Stimulated activated CD8-positive, alpha-beta memory T cell treated with anti-CD3 and anti-CD28 coated beads, Interleukin-4, amount 100 ng/mL, for 1 hour (primary cell): ENCODE measurements at places on chromosomes 1 and 21.

GRCh38 chr1:24108334-24109165, 3.4 kb downstream of the MYOM3 start:
- DNase-seq: no peak

DNA sequence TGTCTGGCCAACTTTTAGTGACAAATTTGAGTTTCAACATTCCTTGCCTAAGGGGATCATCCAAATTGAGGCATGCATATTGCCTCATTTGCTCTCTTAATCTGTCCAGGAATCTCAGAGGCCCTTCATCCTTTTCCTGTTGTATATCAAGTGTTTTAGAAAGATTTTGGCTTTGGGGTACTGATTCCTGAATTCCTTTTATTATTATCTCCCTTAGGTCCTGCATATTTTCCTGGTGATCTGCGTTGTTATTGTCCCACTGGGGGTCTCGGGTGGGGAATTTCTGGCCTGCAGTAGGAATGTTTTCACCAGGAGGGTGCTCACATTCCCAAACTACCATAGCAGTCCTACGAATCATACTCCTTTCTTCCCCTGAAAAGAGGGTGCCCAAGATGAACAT, 4.4 kb upstream of the AADACL3 start:
- DNase-seq: no peak

- DNase-seq: no peak
Measured at GRCh38 chr1:32967888-32968568, 3.4 kb upstream of the RNF19B start.

- DNase-seq: no peak
Measured at GRCh38 chr1:50548243-50548642, 125.0 kb upstream of the DMRTA2 start.

- no peak for DNase-seq
Measured at GRCh38 chr1:8472668-8473067, 154.8 kb downstream of the SLC45A1 start.

DNA sequence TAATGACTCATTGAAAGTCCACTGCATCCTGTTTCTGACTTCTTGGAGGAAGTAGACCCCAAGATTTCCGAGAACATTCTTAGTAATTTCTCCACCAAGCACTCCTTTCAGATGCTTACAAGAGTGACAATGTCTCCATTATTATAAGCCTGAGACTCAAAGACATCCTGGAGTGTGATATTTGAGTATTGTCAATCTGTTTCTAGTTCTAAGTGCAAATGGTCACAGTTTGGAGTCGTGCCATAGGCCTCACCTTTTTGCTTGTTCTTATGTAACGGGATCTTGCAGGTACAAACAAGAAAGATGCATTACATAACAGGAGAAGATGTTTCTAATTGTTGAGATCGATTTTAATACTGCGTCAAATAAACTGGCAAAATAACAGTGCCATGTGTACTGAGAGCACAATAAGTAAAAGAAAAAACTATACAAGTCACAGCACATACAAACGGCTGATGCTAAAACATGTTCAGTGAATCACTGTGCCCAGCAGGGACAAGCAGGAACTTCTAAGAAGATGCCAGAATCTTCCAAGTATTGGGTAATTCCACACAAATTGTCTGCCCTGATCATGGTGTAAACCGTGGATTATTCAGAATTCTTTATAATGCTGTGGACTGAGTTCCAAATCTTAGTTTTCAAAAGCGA, 54.1 kb downstream of the CD2 start:
- no peak for DNase-seq

DNA sequence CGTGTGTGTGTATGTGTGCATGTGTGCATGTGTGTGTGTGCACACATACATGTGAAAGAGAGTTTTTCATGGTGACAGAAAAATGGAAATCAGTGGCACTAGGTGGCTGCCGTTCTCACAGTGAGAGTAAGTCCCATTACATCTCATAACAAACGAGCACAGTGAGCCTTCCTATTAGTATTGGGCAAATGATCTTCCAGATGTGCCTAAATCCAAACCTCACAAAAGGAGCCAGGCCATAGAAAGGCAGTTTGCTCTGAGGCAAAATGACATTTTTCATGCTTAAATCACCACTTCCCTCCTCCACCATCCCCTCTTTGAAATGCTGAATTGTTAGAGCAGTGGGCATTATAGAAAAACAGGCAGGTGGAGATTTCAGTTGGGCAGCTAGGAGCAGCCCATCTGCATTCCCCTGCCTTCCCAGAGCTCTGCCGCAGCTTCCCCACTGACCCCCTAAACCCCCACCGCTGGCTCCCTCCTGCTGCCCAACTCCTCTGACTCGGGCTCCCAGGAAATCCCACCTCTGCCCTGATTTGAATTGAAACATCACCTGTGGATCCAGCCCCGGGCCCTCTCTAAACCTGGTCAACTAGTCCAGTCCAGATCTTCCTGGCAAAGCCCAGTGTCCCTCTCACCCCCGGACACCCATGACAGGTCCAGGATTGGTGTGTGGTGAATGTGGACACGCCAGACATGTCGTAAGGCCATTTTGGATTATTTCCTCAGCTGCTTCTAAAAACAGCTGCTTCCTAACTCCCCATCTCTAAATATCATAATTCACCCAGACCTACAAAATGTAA, 190.5 kb downstream of the SEC16B start:
- DNase-seq: no peak

DNA sequence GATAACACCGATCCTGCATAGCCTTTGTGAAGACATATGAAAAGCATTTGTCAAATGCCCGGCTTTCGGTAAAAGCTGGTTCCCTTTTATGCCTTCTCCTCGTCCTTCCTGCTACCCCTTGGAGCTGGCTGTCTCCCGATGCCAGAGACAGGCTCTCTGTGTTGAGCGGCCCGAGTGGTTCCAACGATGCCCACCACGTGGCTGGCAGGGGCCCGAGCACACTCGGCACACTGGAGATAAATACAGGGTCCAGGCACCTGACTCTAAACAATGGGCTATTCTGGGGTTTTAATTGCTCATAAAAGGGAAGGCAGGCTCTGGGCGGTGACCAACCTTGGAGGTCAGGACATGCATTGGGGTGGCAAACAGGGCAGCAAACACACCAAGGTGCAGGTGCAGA, 207.1 kb downstream of the HIVEP3 start:
- no peak for DNase-seq

DNA sequence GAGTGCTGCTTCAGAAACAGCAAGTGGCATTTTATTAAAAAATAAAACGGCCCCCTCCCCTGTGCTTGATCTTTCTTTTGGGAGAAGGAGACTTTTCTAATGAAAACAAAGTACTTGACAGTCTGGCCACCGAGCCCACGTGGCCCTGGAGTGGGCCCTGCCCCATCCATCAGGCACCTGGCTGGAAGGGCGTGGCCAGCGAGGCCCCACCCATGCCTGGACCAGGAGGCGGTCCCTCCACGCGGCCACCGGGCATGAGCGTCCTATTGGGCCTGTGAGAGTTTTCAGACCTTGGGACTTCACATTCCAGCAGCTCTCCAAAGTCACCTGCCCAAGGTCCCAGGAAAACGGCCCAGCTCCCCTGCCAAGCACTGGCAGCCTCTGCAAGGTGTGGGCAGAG, 144.7 kb downstream of the CASZ1 start:
- no peak for DNase-seq

DNA sequence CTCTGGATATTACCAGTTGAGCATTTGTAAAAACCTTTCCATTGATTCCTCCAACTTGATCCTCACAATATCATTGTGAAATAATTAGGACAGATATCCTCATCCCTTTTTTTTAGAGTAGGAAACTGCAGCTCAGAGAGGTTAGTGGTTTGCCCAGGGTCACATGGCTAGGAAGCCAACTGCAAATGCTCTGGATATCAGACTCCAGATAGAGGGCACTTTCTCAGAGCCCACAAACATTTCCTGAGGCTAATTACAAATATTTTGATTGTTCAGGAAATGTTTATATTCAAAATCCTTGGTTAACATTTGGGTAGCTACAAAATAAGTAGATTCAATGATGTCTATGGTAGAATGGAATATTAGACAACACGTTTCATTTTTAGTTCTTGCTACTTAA, 154.8 kb upstream of the DPYD start:
- DNase-seq: no peak

- DNase-seq: no peak
Measured at GRCh38 chr1:23611601-23612327, 52.5 kb upstream of the ID3 start.

GRCh38 chr1:226884116-226884625, 13.8 kb downstream of the PSEN2 start:
- DNase-seq: no peak

DNA sequence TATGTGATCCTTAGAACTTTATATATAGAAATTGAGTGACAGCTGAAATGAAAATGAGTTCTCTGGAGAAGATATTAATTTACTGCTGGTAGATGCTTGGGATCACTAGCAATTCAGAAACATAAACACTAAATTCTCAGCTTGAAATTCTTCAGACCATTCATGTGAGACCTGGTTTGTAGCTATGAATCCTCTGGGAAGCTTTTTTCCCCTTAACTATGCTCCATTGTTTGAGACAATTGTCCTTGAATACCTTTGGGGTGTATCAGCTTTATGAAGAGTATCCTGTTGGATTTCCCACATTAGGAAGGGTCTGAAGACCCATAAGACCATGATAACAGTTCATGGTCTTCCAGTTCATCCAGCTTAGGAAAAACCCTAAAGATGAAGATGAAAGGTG, 4.6 kb upstream of the DENND1B start:
- no peak for DNase-seq

DNA sequence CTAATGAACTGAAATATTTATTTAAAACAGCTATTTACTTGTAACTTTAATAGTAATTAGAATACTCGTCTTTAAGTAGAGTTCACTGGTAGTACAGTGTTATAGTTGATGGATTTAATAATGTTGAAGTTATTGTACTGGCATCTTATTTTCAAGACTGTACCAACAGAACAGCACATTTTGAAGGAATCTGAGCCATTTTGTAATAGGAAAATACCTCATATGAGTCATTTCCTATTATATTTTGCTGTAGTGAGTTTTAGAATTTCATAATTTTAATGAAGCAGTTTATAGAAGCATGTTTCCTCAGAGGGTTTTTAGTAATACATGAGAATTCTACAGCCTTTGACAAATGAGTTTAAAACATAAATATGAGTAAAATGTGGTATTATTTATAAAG, 258.3 kb downstream of the OLFM3 start:
- DNase-seq: no peak

- no peak for DNase-seq
Measured at GRCh38 chr1:218967836-218968235, 205.8 kb upstream of the LYPLAL1 start.

- DNase-seq: no peak
Measured at GRCh38 chr1:114219172-114219868, 65.7 kb upstream of the SYT6 start.

DNA sequence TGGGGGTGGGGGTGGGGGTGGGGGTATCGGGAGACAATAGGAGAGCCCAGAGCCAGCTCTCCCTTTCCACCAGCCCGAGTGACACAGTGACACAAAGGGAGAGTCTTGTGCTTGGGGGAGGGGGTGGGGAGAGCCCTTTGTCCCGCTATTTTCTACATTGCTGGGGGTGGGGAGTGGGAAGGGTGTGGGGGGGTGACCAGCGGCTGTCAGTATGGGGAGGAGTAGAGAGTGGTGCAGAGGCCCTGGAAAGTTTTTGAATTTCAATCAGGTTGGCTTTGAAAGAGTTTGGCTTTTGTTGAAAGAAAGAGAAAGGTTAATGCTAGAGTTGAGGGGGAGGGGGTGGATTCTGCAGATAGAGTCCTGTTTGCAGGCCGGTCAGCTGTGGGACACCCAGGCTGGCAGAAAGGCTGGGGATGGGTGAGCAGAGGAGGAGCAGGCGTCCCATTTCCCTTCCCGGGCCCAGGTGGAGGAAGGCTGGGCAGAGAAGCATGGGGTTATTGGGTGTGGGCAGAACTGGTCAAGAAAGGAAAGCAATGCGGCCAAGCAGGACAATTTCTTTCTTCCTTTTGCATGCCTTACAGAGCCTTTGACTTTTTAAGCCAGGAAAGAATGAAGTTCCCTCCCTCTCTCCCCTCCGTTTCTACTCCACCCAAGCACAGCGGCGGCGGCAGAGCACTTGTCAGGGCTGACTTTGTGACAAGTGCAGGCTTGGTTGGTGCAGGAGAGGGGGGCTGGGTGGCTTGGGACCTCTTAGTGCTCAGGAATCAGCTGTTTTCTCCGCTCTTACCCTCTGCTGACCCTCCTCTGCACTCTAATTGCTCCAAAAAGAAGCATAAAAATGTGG, 96.2 kb downstream of the RNF220 start:
- no peak for DNase-seq

DNA sequence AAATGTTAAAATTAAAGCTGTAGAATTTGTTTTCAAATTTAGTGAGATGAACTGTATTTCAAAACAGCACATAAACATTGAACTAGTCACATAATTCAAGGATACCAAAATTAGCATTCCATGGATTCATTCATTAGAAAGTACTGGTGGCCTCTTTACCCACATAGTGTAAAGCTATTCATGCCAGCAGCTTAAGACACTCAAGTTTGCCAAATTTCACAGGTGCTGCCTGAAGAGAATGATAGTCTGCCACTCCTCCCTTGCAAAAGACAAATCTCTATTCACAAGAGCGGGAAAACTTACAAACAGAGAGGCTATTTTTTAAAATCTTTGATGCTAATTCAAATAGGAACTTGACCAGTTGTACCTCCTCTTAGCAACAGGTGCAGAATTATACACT, 337.0 kb downstream of the BRINP3 start:
- DNase-seq: no peak

DNA sequence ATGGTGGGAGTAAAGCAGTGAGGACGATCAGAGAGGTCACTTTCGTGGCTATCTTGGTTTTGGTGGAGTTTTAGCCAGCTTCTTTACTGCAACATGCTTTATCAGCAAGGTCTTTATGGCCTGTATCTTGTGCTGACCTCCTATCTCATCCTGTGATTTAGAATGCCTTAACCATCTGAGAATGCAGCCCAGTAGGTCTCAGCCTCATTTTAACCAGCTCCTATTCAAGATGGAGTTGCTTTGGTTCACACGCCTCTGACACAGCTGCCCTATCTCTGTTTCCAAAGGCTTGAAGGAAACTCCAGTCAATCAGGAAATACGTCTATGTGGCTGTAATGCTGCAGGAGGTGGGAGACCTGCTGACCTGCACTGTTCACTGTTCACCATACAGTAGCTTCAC, 146.1 kb upstream of the POGK start:
- no peak for DNase-seq

DNA sequence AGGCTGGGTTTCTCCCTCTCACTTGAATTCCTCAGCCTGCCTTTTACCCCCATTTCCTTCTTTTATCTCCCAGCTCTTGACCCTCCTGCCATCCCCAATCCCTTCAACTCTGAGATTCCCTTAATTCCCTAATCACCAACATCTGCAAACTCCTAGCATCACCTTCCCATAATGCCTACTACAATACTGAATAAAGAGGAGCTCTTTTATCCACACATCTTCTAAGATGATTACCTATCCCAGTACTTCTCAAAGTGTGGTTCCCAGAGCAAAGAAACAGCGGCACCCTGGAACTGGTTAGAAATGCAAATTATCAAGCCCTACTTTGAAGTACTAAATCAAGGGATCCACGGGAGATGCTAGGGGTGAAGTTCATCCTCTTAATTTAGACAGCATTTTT, 21.2 kb upstream of the UBE2U start:
- DNase-seq: no peak

GRCh38 chr1:99603699-99604560, 42.0 kb upstream of the PALMD start:
- DNase-seq: no peak

GRCh38 chr1:107871259-107871658, 93.7 kb downstream of the VAV3 start:
- DNase-seq: no peak

- no peak for DNase-seq
Measured at GRCh38 chr1:198922638-198923430, 284.0 kb downstream of the PTPRC start.
